Peyer's patch (tissue), 4 donors: ENCODE measurements at places on chromosomes 3 and 15.

DNA sequence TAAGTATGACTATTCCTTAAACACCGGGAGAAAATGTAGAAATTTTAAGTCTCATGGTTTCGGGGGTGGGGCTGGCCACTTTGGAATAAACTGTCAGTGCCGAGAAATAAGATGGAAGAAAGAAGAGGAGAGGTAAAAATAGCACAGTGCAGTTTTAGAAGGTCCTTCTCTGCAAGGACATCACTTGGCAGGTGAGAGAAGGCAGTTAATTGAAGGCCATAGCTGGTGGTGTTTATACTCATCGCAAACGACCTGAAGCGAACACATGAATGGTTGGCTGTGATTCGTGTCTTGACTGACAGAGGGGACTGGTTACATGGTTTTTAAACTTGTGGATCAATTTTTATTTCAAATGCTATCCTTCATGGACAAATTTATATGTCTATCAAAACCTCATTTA lies 54.9 kb upstream of the SENP5 start:
- DNase-seq: no peak

DNA sequence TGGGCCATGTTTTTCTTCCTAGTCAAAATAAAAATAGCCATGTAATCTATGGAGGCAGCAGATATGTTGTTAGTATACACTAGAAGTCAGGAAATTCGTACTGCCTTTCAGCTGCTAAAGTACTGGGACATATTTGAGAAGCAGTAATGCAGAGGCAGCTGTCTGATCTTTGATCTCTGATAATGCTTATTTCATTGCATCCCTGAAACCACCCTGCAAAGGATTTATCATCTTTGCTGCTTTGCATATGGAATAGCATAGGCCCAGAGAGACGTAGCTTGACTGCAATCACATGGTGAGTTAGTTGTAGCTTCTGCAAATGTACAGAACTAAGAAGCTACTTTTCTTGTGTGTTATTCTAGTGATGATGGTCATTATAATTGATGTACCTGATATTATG lies 52.4 kb downstream of the RBM6 start:
- DNase-seq: no peak

- no peak for DNase-seq
These were observed 247.9 kb downstream of the ZMAT3 start for GRCh38 chr3:178823591-178824246.

- DNase-seq: no peak
These were observed 227.6 kb upstream of the TBC1D5 start for GRCh38 chr3:17969985-17970568.

DNA sequence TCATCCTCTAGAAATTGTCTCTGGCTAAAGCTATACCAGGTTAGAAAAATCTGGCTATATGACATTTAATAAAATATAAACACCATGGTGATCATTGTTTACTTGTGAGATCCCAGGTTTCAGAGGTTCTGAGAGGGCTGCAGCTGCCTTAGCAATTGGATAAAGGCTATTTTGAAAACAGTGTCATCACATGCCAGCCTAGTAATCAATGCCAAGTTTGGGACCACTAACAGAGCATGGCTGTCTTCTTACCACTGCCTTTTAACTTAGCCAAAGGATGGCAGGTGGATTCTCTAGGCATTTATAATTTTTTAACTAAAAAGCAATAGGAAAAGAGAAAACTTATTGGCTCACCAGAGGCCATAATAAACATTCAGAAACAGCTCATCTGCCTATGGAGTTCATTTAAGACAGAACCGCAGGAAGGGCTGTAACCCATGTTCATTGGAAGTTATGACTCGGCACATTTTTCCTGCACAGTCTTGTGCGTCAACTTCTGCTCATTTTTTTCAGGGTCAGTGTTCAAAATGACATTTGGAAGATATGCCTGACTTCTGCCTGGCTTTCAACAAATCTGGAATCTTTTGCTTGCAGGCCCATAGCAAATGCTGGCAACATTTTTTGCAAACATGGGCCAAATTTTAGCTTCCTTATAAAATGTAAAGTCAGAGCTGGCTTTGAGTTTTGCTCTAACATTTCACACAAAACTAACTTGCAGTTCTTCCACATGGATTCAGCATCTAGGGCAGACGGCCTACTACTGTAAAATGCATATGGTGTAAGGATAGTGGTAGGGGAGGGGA lies 476.0 kb upstream of the TBL1XR1 start:
- DNase-seq: no peak

DNA sequence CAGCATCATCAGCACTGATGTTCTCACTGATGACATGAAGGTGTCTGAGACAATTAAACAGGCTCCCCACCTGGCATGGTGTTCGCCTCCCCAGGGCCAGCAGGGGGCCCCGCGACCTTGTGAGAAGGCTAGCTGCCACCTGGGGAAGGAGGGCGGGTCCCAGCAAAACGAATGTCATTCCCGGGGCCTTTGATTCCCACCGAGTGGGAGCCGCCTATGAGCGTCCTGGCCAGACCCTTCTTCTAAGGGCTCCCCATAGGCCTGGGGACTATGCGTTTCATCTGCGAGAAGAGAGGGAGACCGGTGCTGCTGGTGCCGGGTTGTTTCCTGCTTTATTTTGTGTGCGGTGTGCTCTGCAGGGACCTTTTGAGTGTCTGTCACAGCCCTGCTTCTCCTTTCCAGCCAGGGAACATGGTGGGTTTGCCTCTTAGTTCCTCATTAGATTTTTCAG lies 20.5 kb upstream of the MINDY4B start:
- peak; percentile 63 for DNase-seq

- peak; percentile 79 for DNase-seq
These were observed 2.4 kb downstream of the CIB1 start for GRCh38 chr15:90231028-90232017.

- DNase-seq: no peak
These were observed 294.4 kb downstream of the EPHB1 start for GRCh38 chr3:135089451-135089850.

- DNase-seq: no peak
These were observed 87.7 kb upstream of the ABHD17C start for GRCh38 chr15:80607287-80607980.

- DNase-seq: no peak
These were observed 32.2 kb downstream of the GOLGA6A start for GRCh38 chr15:74050127-74050526.

DNA sequence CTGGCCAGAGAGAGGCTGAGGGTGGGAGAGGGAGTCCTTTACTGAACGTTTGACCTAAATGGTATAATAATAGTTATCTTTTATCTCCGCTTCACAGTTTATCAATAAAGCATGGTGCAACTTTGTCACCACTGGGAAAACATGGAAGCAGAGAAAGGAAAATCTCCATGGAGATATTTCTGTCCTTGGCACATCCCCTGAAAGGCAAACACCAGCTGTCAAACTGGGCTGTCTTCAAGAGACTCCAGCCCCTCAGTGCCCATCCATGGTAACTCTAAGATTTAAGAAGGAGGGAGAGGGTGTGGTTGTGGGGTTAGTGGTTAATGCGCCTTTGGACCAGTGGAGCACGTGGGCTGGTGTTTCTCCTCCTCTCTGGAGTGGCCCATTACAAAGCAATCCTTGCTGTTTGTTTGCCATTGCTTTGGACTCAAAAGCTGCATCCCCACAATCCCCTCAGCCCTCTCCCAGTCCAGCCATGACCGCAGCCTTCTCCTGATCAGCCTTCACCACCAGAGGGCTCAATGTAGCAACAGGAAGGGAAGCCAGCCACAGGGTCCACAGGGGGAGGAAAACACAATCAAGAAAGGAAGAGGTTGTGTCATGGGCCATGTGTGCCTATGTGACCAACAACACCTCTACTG lies 38.2 kb upstream of the FAM174B start:
- DNase-seq: no peak

DNA sequence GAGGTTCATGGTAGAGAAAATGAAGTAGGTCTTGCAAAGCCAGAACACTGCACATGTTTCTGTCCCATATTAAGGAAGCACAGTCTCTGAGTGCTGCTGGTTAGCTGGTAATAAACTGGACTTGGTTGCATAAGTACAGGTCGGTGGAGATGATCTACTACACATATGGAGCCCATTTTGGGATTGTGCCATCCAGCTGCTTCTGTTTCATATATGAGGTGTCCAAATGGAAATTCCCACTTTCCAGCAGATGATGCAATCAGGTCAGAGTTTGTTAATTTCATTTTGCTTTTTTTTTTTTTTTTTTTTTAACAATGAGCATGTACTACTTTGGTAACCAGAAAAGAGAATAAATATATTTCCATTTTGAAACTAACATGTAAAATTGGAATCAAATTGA lies 122.6 kb downstream of the SATB1 start:
- no peak for DNase-seq

DNA sequence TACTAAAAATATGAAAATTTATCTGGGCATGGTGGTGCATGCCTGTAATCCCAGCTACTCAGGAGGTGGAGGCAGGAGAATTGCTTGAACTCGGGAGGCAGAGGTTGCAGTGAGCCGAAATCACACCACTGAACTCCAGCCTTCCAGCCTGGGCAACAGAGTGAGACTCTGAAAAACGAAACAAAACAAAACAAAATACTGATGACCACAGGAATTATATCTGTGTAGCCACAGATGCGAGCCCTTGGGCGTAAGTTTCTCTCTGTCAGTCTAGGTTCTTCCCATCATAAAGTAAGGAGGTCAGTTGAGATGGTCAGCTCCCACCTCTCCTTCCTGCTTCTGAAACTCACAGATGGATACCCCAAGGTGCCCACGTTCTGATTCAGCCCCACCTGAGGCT lies 37.7 kb upstream of the CFAP161 start:
- no peak for DNase-seq

DNA sequence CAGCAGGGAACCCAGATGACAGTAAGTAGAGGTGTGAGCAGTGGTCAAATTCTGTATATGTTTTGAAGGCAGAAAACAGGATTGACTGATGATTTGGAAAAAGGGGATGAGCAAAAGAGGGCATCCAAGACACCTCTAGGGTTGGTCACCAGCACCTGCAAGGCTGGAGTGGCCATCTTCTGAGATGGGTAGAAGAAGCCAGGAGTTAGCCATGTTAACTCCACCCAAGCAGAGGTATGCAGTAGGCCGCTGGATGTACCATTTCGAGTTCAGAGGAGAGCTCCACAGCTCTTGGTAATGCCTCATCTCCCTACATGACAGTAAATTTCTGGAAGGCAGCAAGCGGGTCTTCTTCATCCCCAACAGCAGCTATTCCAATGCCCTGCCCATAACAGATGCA lies 7.0 kb downstream of the RFTN1 start:
- no peak for DNase-seq

DNA sequence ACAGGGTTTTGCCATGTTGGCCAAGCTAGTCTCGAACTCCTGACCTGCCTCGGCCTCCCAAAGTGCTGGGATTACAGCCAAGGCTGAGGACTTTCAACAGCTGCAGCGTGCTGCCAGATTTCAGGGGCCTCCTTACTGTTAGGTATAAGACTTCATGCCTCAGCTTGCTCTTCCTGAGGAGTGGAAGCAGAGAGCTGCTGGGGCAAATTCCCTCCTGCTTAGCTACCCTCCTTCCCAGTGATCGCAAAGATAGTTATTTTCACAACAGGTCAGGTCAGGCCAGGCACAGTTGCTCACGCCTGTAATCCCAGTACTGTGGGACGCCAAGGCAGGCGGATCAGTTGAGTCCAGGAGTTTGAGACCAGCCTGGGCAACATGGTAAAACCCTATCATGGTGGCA lies 2.6 kb upstream of the CPNE9 start:
- DNase-seq: no peak

GRCh38 chr15:96720656-96721055 lies 390.2 kb downstream of the NR2F2 start:
- DNase-seq: no peak

DNA sequence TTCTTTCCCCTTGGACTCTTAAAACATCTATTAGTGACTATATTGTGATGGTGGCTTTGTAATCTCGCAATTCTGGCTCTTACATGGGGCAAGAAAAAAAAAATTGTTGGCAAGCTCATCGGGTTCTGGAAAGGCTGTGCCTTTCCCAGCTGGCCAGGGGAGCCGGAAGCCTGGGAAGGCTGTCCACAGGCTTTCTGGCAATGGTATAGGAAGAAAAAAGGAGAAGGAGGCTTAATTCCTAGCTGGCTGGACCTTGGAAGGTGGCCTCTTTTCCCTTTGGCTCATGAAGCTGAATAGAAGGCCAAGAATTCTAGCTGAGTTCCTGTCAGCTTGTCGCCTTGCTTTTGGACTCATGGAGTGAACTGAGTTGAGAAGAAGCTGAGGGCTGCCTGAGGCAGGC lies 243.5 kb upstream of the SEMA6D start:
- no peak for DNase-seq

GRCh38 chr3:62631488-62631887 lies 243.7 kb downstream of the CADPS start:
- no peak for DNase-seq

DNA sequence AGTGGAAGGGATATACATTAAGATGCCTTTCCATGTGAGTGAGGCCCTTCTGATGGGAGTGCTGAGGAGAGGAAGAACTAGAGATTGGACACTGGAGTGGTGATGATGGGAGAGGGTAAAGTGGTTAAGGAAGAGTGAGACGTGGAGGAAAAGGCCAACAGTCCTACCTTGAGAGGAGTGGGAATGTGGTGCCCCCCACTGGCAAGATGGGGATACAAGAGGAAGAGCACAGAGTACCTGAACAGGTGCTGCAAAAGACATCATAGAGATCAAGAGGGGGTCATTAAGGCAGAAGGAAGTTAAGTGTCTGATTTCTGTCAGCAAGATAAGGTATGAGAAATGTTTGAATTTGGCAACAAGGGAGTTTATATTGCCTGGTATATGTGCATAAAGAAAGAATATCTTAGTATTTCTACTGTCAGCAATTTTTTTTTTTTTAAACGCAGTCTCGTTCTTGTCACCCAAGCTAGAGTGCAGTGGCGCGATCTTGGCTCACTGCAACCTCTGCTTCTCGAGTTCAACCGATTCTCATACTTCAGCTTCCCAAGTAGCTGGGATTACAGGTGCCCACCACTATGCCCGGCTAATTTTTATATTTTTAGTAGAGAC lies 34.0 kb downstream of the ARIH2 start:
- peak; percentile 53 for DNase-seq

GRCh38 chr3:377158-377561 lies 180.6 kb downstream of the CHL1 start:
- no peak for DNase-seq

- DNase-seq: peak; percentile 83
These were observed 38.2 kb downstream of the TGFBR2 start for GRCh38 chr3:30644615-30645014.

GRCh38 chr3:15521573-15521965 lies at the start of gene COLQ:
COLQ (minus strand) TSS chr3:15521706; CDS start chr3:15521625, 81 bp downstream.
- DNase-seq: no peak

DNA sequence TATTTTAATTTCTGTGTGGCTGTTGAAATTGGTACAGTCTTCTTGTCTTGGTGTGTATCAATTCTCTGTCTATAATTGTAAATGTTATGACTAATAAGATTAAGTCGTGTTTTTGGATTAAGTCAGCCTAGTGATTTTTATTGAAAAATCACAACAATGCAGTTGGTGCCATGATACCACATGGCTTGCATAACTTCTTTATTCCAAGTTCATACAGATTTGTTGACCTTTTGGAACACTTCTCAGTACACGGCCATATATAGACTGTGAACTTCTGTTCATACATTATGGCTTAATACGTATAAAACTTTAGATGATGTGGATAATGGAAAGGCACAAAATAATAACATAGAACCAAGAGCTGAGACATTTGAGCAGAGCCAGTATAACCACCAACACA lies 121.2 kb upstream of the NAALADL2 start:
- DNase-seq: no peak
